Cortex of kidney (tissue), 1 donor: ENCODE measurements at places on chromosomes 11 and 22.

DNA sequence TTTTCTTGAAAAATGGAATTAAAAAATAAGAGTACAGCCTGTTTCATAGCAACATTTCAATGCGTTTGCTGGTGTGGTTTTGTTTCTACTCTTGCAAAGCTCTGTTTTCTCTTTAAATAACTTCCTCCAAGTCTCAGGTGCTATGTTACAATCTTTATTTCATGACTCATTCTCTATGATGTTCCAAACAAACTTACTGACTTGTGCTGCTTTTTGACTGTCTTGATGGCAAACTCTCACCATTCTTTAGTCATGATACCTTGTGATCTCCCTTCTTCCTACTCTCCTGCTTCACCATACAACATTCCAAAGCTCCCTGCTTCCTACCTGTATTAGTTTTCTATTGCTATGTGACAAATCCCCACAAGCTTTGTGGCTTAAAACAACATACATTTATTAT lies 166.1 kb downstream of the C11orf91 start:
- no peak for DNase-seq

DNA sequence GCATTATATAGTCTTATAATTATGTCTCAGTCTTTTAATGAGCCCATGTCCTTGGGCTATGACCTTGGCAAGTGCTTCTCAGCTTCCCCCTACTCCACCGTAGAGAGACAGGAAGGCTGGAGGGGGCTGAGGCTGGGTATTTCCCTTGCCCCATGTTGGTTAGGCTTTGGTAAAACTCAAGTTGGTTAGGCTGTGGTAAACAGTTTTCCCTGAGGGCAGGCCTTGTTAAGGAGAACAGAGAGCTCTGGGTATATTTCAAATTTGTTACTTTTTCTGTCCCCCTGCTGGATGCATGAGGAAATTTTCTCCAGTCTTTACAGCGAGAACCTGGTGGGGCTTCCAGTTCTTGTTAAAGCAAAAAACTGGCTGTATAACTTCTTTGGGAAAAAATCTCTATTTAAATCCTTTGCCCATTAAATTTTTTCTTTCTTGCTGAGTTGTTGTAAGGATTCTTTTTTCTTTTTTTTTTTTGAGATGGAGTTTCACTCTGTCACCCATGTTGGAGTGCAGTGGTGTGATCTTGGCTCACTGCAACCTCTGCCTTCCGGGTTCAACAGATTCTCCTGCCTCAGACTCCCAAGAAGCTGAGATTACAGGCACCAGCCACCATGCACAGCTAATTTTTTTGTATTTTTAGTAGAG lies 12.2 kb upstream of the DCHS1 start:
- DNase-seq: no peak

DNA sequence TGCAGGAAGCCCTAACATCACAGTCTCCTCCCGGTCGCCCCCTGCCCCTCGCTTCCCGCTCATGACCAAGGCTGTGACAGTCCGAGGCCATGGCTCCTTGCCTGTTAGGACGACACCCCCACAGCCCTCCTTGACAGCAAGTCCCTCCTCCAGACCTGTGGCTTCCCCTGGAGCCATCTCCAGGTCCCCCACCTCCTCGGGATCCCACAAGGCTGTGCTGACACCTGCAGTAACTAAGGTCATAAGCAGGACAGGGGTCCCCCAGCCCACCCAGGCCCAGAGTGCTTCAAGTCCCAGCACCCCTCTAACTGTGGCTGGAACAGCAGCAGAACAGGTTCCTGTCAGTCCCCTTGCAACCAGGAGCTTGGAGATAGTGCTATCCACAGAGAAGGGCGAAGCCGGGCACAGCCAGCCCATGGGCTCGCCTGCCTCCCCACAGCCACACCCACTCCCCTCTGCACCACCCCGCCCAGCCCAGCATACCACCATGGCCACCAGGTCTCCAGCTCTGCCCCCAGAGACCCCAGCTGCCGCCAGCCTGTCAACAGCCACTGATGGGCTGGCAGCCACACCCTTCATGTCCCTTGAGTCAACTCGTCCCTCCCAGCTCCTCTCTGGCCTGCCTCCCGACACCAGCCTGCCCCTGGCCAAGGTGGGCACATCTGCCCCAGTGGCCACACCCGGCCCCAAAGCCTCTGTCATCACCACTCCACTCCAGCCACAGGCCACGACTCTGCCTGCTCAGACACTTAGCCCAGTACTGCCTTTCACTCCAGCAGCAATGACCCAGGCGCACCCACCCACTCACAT lies 63.2 kb downstream of the OTOG start:
- DNase-seq: no peak

DNA sequence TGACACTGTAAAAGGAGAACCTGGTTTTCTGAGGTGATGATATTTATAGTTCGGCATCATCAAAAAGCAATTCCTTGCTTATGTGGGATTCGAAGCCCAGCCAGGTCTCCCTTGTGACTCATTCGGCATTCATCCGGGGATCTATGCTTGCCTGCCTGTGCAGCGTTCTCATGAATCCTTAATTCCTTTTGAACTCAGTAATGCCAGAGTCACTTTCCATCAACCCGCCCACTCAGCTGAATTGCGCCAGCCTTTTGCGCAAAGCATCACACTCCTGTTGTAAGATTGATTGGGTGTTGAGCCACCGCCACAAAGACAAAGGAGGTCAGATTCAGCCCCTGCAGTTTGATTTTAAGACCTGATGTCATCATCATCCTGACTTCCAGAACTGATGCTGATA lies 128.6 kb downstream of the SLC17A6 start:
- no peak for DNase-seq

GRCh38 chr22:46742576-46743221 lies 4.6 kb upstream of the CERK start:
- no peak for DNase-seq

DNA sequence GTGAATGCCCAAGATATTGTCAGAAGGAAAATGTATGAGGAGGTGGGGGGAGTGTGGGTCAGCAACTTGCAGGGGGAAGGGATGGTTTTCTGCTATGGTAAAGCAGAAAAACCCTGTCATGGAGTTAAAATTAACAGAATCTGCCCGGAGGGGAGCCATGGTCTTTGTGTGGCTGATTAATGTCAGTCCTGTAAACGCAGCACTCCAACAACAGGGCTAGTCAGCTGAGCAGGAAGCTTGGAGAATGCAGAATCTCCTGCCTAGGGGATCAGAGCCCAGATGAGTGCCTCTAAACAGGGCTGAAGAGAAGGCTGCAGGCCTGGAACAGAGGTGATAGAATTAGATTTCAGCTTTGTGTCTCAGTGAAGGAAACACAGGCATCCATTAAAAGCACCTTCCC lies 140.9 kb upstream of the MTNR1B start:
- DNase-seq: no peak
